GM12878 (cell line): ENCODE measurements at places on chromosomes 2 and 18. TPM values are rescaled to one million over a fixed set of nuclear protein-coding genes. Genes with fewer than 3 reads are reported as not detected.

The KRCC1 gene
- total RNA-seq = 10.6 and 11.4 TPM in 2 replicates

- DNase-seq = no peak
These were observed 17.8 kb downstream of the TRAK2 start for GRCh38 chr2:201433394-201433995.

The MC2R gene
- 0.15 TPM in 1 of 2 replicates, not detected in the other for total RNA-seq

The FMNL2 gene
- total RNA-seq = 0.53 and 0.64 TPM in 2 replicates

DNA sequence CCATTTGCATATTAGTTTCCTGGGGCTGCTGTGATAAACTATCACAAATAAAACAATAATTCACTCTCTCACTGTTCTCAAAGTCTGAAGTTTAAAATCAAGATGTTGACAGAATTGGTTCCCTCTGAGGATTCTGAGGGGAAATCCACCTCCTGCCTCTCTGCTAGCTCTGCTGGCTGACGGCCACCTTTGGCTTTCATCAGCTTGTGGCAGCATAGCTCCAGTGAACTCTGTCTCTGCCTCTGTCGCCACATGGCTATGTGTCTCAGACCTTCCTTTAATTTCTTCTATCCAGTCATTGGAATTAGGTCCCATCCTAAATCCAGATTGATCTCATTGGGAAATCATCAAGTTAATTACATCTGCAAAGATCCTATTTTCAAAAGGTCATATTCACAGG is 38.9 kb upstream of the TRIM43 start:
- no peak for DNase-seq
